IMR-90 (cell line): ENCODE measurements at places on chromosomes 1 and 21. TPM values are rescaled to one million over a fixed set of nuclear protein-coding genes. Genes with fewer than 3 reads are reported as not detected.
A peak's percentile ranks its signal among the peaks of the same experiment; 100 is the strongest.

Gene RIMS3
- 0.28 and 0.36 TPM in 2 replicates for total RNA-seq

Gene FMO3
- total RNA-seq = under 0.01 TPM in 1 of 2 replicates, not detected in the other

Gene GPR3
- total RNA-seq = 0.72 and 0.83 TPM in 2 replicates

Gene LCA5L
- 0.18 and 0.28 TPM in 2 replicates for total RNA-seq

Gene CSF1
- 9.4 and 14.3 TPM in 2 replicates for total RNA-seq

Gene MAN1A2
- total RNA-seq = 29.4 and 60.8 TPM in 2 replicates

Gene CNR2
- not detected in 2 replicates for total RNA-seq

Gene RNU1-2
- total RNA-seq = under 0.01 TPM in 2 replicates

Gene F5
- total RNA-seq = not detected in 2 replicates

Gene TRIM63
- not detected in 2 replicates for total RNA-seq

Gene BSDC1
- 50.8 and 60.4 TPM in 2 replicates for total RNA-seq

Gene CD34
- under 0.01 TPM in 1 of 2 replicates, not detected in the other for total RNA-seq

Gene NBPF6
- total RNA-seq = not detected in 2 replicates

Gene ACTN2
- under 0.01 TPM in 2 replicates for total RNA-seq

Gene GNG4
- 0.18 and 0.28 TPM in 2 replicates for total RNA-seq

GRCh38 chr21:20999659-21000058, 1.4 kb downstream of the NCAM2 start:
- peak; percentile 49 for DNase-seq
- peaks cover 6% of the 10 kb centered on the region; the same call in 1 of the 2 replicates for H3K27me3 ChIP-seq
- H3K4me1 ChIP-seq = no peaks in the 10 kb centered on the region
- no peaks in the 10 kb centered on the region for H3K36me3 ChIP-seq
- no peak overlapping the region for H3K4me3 ChIP-seq
- H3K27ac ChIP-seq = no peak overlapping the region

GRCh38 chr1:204461331-204462228, 33.0 kb downstream of the PIK3C2B start:
- peaks cover 18% of the 10 kb centered on the region for H3K36me3 ChIP-seq
- no peak overlapping the region for H3K4me3 ChIP-seq
- DNase-seq = no peak
- no peaks in the 10 kb centered on the region for H3K27me3 ChIP-seq
- H3K27ac ChIP-seq = no peak overlapping the region
- H3K4me1 ChIP-seq = no peaks in the 10 kb centered on the region; the same call in 1 of the 2 replicates

GRCh38 chr21:42289926-42290325, 25.3 kb downstream of the TFF3 start:
- DNase-seq = no peak
- peaks cover 2% of the 10 kb centered on the region; the same call in 1 of the 2 replicates for H3K4me1 ChIP-seq
- H3K36me3 ChIP-seq = peaks cover 26% of the 10 kb centered on the region; the same call in 1 of the 2 replicates
- no peak overlapping the region for H3K27ac ChIP-seq
- H3K4me3 ChIP-seq = no peak overlapping the region

DNA sequence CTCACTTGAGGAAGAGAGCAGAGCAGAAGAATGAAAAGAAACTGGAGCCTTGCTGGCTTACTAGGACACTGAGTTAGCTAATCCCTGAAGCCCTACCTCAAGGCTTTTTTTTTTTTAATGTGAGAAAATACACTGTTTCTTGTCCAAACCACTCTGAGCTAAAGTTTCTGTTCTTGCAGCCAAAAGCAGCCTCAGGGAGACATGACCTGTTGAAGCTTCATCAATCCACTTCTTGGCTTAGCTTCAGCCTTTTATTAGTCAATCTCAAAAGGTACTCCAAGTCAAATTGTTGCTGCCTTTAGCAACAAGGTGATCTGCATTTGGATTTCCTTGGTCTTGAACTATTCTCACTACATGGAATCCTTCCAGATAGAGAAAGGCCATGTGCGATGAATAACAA, 33.7 kb downstream of the CCDC185 start:
- H3K4me1 ChIP-seq = no peaks in the 10 kb centered on the region; the same call in 1 of the 2 replicates
- no peak overlapping the region for H3K27ac ChIP-seq
- H3K27me3 ChIP-seq = peaks cover 9% of the 10 kb centered on the region
- H3K4me3 ChIP-seq = no peak overlapping the region
- no peak for DNase-seq

- H3K36me3 ChIP-seq = no peaks in the 10 kb centered on the region
- no peaks in the 10 kb centered on the region for H3K27me3 ChIP-seq
These were observed 31.6 kb downstream of the OSBPL9 start for GRCh38 chr1:51648180-51649109.

- H3K4me1 ChIP-seq = no peaks in the 10 kb centered on the region; the same call in 1 of the 2 replicates
- peak; percentile 68 for DNase-seq
- H3K27me3 ChIP-seq = no peaks in the 10 kb centered on the region
- H3K27ac ChIP-seq = no peak overlapping the region
- no peak overlapping the region for H3K4me3 ChIP-seq
These were observed 2.2 kb downstream of the FBXO28 start for GRCh38 chr1:224116131-224116530.

- no peak for DNase-seq
- H3K4me1 ChIP-seq = no peaks in the 10 kb centered on the region
- no peaks in the 10 kb centered on the region for H3K36me3 ChIP-seq
These were observed 41.9 kb downstream of the WNT9A start for GRCh38 chr1:227905573-227906487.

- H3K27me3 ChIP-seq = no peaks in the 10 kb centered on the region; the same call in 1 of the 2 replicates
- peaks cover 3% of the 10 kb centered on the region; the same call in 1 of the 2 replicates for H3K36me3 ChIP-seq
- H3K27ac ChIP-seq = peak overlapping the region; percentile 4; the same call in 1 of the 2 replicates
- H3K4me1 ChIP-seq = peaks cover 8% of the 10 kb centered on the region; the same call in 1 of the 2 replicates
These were observed 55.8 kb upstream of the SELENON start for GRCh38 chr1:25744140-25744581.

- H3K36me3 ChIP-seq = no peaks in the 10 kb centered on the region
- no peak for DNase-seq
- no peaks in the 10 kb centered on the region for H3K27me3 ChIP-seq
- no peak overlapping the region for H3K27ac ChIP-seq
- H3K4me3 ChIP-seq = no peak overlapping the region
- H3K4me1 ChIP-seq = no peaks in the 10 kb centered on the region
These were observed 3.3 kb upstream of the PIGK start for GRCh38 chr1:77222496-77222895.

DNA sequence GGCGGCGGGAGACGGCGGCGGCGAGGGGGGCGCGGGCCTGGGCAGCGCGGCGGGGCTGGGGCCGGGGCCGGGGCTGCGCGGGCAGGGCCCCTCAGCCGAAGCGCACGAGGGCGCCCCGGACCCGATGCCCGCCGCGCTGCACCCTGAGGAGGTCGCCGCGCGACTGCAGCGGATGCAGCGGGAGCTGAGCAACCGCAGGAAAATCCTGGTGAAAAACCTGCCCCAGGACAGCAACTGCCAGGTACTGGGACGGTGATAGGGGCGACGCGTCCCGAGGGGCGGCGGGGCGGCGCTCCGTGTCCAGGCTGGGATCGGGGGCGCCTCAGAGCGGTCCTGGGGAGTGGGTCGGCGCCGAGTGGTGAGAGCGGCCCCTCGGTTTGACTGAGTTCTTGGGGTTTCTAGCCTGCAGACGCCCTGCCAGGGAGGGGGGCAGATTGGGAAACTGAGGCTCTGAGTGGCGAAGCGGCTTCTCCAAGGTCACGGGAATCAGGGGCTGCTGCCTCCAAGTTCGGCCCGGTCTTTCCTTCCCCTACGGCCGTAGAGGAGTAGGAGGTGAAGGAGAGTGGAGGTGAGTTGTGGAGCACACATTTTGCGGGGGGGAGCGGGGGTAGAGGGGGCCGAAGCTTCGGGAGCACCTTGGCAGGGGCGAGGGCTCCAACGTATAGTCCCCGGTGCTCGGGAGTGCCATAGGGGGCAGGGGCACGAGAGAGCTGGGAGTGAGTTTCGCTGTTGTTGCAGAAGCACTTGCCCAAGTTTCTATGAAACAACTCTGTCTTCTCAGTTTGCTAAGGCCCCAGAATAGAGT, 508 bp downstream of the RAVER2 start:
- H3K4me1 ChIP-seq = no peaks in the 10 kb centered on the region
- no peaks in the 10 kb centered on the region for H3K36me3 ChIP-seq
- H3K4me3 ChIP-seq = peak overlapping the region; percentile 68
- H3K27ac ChIP-seq = peak overlapping the region; percentile 12; the same call in 1 of the 2 replicates
- DNase-seq = no peak

DNA sequence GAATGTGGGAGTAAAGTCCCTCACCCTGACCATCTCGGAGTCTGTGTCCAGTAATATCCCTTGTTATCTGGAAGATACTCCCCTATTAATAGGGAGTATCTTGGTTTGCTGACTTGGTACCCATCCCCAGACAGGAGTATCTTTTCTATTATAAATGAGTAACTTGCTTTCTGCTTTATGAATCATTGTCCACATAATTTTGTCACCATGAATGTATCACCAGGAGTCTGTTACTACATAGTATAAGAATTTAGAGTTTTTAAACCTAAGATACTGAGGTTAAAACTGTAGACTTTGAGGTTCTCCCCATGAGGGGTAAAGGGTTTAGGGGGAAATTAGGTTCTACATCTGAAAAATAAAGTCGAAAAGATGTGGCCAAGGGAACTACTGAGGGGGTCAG, 175.6 kb downstream of the FCRL5 start:
- peaks cover 7% of the 10 kb centered on the region for H3K27me3 ChIP-seq
- H3K36me3 ChIP-seq = no peaks in the 10 kb centered on the region
- H3K4me1 ChIP-seq = no peaks in the 10 kb centered on the region
- DNase-seq = no peak
- H3K4me3 ChIP-seq = no peak overlapping the region

DNA sequence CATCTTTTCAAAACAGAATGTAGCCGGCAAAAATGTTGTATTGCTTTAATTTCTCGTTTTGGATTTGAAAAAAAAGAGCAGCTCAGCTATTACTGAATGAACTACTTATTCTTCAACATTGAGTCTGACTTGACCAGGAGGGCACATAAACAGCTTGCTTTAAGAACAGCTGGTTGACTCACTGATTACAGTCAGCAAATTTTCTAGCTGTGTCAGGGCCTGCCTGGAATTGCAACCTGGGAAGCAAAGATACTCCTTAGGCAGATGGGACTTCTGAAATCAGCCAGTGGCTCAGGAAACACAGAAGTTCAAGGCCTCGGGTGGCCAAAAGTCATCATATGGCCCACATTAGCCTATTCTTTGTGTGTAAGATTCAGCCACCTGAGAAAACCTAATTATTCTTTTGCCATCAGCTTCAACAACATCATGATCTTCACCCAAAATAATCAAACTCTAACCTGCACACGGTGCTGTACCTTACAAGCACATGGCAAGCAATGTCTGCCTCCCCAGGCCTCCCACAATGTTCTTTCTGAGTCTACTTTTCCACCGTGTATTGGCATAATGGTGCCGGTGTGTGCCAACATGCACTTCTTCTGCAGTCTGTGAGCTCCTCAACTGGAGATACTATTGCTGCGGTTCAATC, 307.2 kb downstream of the HHIPL2 start:
- peaks cover 3% of the 10 kb centered on the region; the same call in 1 of the 2 replicates for H3K4me1 ChIP-seq
- no peak overlapping the region for H3K4me3 ChIP-seq
- peak; percentile 89 for DNase-seq
- no peaks in the 10 kb centered on the region for H3K36me3 ChIP-seq
- H3K27ac ChIP-seq = peak overlapping the region; percentile 31; the same call in 1 of the 2 replicates

DNA sequence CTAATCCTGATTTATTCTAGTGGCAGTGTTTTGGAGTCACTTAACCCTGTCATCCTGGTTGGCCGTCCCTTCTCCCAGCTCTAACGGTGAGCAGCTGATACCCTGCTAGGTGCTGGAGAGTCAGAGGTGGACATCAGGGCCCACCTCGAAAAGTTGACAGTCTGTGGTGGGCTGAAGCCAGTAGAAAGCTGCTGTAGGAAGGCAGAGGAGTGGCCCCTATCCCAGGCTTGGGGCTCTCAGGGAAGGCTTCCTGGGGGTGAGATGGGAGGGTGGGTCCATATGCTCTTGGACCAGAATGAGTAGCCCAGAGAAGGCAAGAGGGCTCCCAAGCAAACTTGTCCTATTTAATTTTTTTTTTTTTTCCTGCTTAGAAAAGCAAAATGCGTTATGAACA, 475 bp upstream of the RPL5 start:
- 0 out of 2 replicates have a peak overlapping the region, but pooled peaks have one; percentile 4 for H3K27ac ChIP-seq
- no peak for DNase-seq
- no peaks in the 10 kb centered on the region for H3K27me3 ChIP-seq
- no peak overlapping the region for H3K4me3 ChIP-seq
- peaks cover 17% of the 10 kb centered on the region for H3K36me3 ChIP-seq

DNA sequence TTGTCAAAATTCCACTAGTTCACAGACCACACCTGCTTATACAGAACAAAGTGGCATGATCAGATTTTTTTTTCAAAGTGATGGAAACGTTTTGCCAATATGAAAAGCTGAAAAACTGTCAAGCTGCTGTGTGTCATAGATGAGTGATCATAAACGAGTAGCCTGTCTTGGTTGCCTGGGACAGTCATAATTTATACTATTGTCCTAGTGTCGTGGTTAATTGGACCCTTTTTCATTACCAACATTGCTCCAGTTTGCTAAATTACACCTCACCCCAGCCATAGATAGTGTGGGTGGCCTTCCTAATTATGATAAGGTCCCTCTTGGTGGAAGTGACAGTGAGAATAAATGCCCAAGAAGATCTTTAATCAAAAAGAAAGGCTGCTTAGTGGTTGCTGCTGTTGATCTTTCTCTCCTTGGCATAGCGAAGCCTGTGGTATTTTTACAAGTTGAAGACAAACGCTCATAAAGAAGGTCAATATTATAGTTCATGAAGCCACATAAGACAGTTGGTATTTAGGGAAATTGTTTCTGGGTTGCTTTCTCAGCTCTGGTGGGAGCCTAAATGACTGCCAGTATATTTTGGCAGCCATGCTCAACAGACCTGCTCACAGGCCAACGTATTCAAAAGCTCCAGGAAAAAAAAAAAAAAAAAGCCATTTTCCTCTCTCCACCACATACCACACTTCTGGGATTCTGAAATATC, 478.1 kb downstream of the PLA2G4A start:
- H3K36me3 ChIP-seq = no peaks in the 10 kb centered on the region
- H3K27ac ChIP-seq = no peak overlapping the region
- H3K4me1 ChIP-seq = no peaks in the 10 kb centered on the region

DNA sequence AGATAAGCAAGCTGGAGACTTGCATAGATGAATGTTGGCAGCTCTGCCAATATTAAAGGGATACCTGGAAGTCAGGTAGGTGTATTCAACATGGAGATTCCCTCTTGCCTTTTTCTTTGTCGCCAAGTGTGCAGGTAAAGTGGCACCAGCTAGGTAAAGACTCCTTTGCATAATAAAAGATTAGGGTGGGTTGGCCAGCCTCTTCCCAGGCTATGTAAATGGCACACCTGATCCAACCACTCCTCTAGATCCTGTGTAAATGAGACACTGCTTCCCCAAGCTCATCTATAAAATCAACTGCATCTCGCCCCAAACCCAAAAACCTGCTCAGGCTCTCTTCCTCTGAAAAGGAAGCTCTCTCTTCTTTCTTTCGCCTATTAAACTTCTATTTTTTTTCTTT, 100.8 kb upstream of the DSCAM start:
- H3K36me3 ChIP-seq = no peaks in the 10 kb centered on the region
- H3K4me1 ChIP-seq = no peaks in the 10 kb centered on the region
- no peak overlapping the region for H3K27ac ChIP-seq
- DNase-seq = no peak
- H3K27me3 ChIP-seq = no peaks in the 10 kb centered on the region

GRCh38 chr1:185960422-185961321, 226.5 kb downstream of the HMCN1 start:
- no peaks in the 10 kb centered on the region for H3K36me3 ChIP-seq
- peaks cover 6% of the 10 kb centered on the region for H3K4me1 ChIP-seq
- H3K4me3 ChIP-seq = no peak overlapping the region
- peak; percentile 7 for DNase-seq
- no peak overlapping the region for H3K27ac ChIP-seq

DNA sequence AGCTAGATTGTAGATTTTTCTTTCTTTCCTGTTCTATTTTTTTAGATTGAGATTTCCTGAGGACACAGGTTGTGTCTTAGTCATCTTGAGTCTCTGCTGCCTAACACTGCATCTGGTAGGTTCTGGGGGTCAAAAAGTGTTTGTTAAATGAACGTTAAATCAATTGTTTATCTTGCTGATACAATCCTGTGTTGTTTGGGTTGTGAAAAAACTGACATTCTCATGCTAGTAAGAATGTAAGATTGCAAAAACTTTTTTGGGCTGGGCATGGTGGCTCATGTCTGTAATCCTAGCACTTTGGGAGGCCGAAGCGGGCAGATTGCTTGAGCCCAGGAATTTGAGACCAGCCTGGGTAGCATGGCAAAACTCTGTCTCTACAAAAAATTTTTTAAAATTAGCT, 3.4 kb downstream of the CTSK start:
- H3K4me1 ChIP-seq = peaks cover 9% of the 10 kb centered on the region
- no peaks in the 10 kb centered on the region for H3K27me3 ChIP-seq
